GM13977 (cell line): ENCODE measurements at places on chromosomes 2 and 18.
A peak's percentile ranks its signal among the peaks of the same experiment; 100 is the strongest.

DNA sequence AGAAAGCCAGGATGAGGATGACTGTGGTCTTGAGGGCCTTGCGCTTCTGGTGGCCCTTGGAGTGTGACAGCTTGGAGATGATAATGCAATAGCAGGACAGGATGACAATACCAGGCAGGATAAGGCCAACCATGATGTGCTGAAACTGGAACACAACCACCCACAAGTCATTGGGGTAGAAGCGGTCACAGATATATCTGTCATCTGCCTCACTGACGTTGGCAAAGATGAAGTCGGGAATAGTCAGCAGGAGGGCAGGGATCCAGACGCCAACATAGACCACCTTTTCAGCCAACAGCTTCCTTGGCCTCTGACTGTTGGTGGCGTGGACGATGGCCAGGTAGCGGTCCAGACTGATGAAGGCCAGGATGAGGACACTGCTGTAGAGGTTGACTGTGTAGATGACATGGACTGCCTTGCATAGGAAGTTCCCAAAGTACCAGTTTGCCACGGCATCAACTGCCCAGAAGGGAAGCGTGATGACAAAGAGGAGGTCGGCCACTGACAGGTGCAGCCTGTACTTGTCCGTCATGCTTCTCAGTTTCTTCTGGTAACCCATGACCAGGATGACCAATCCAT is 2.7 kb downstream of the CXCR4 start:
- DNase-seq, result no peak

GRCh38 chr2:222232839-222233238 is 66.0 kb downstream of the PAX3 start:
- no peak for DNase-seq

DNA sequence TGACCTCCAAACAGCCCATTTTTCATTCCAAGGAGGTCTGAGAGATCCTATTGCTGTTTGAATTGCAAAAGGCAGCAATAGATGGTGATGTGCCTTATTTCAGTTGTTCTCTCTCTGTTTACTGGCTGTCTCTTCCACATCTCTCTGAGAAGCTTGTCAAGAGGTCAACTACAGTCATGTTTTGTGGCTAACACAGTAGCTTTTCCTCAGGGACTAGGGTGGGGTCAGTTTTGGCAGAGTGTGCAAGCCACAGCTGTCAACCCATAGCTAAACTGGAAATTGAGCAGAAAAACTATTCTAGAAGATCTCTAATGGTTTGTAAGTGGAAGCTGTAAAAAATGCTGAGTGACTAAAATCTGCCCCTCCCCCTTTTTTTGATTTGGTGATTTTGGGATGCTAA is 67.1 kb downstream of the DIS3L2 start:
- no peak for DNase-seq

- DNase-seq, result no peak
Measured at GRCh38 chr2:239441261-239442078, 40.6 kb upstream of the HDAC4 start.

DNA sequence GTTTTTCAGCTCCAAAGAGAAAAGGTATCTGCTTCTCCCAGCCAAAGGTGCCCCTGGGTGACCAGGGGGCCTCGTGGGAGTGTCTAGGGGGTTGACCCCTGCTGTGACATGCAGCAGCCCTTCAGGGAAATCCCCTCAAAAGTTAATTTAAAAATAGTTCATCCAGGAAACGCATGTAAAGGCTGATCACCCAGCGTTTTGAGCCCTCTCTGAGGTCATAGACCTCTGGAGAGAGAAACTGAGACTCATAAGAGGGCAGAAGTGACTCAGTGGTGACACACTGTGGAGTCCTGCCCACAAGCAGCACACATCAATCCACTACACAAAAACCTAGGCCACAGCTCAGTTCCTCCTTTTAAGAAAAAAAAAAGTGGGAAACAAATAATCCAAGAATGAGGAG is 11.9 kb downstream of the GAL3ST2 start:
- DNase-seq, result peak; percentile 50

DNA sequence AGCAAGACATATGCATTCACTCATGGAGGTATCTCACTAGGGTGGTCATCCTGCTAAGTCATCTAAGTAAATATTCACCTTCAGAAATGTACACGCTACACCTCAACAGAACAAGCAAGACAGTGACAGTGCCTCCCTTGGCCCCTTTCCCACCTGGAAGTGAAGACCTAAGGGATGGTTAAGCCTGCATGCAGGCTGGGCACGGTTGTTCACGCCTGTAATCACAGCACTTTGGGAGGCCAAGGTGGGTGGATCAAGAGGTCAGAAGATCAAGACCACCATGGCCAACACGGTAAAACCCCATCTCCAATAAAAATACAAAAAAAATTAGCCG is 4.4 kb downstream of the LIMS2 start:
- no peak for DNase-seq

- DNase-seq, result no peak
Measured at GRCh38 chr2:212154477-212154878, 384.1 kb downstream of the ERBB4 start.

- DNase-seq, result no peak
Measured at GRCh38 chr2:163132850-163133249, 294.3 kb upstream of the KCNH7 start.

DNA sequence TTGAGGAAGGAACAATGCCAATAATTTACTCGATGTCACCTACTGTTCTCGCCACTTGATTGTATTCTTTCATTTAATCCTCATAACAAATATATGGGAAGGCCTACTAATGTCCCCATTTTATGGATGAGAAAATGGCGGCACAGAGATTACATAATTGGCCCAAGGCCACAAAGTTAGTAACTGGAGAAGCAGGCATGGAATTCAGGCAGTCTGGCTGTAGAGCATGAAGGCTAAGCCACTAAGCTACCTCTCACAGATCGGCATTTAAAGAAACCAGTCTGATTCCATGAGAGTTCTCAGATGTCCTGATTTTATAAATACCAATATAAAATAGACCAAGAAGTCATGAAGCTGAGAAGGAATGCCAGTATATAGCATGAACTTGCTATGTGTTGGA is 121.8 kb upstream of the EPAS1 start:
- DNase-seq, result no peak

- DNase-seq, result no peak
Measured at GRCh38 chr2:96953611-96953978, 32.8 kb downstream of the FAM178B start.

GRCh38 chr2:182142062-182142461 is 156.4 kb downstream of the PPP1R1C start:
- no peak for DNase-seq

GRCh38 chr2:226020176-226020575 is 620.7 kb downstream of the NYAP2 start:
- DNase-seq, result no peak

DNA sequence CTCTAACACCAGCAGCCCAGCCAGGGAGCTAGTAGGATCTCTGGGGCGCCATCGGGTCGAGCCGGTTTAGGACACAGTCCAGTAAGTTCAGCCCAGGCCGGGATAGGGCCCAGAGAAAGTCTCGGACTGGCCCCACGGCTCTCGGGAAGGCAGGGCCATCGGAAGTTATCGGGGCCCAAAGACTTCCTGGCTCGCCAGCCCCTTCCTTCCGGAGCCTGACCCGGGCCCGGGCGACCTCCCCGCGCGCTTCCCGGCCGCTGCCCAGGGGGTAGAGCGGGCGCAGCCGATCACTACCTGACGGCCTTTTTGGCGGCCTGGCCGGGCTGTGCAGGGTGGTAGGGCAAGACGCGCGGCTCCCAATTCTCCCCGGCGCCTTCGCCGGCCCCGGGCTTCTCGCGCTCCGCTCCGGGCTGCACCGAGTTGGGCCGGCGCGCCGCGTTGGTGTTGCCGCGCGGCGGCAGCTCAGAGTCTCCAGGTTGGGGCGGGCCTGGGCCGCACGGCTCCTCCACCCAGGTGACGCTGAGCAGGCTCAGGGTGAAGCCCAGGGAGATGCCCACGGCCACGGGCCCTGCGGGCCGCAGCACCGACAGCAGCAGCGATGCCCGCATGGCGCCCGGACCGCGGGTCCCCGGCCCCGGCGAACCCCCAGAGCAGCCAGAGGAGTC is 546 bp downstream of the CHPF start:
- no peak for DNase-seq

DNA sequence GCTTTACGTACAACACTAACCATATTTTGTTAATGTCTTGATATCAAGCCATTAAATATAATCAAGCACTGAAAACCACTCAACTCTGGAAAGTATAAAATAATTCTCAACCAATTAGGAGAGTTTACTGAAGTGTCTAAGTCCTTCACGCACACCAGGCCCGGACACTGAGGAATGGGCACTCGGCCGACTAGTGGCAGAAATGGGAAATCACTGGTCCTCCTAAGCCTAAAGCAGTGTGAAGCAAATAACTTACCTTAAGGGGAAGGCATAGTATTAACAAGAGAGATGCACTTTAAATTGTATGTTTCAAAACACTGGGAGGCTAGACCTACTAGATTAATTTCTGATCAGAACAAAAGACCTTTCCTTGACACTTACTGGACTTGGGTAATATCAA is 45.7 kb downstream of the FAM210A start:
- DNase-seq, result no peak

DNA sequence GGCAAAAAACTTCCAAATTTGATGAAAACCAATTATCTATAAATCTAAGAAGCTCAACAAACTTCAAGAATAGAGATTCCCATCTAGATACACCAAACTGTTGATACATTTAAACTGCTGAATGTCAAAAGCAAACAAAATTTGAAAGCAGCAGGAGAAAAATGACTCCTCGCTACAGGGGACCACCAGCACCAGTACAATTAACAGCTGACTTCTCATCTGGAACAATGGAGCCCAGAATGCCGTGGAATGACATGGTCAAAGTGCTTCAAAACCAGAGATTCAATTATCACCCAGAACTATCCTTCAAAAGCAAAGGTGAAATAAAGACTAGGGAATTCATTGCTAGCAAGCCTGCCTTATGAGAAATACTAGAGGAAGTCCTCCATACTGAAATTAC is 11.6 kb downstream of the SRSF7 start:
- no peak for DNase-seq

DNA sequence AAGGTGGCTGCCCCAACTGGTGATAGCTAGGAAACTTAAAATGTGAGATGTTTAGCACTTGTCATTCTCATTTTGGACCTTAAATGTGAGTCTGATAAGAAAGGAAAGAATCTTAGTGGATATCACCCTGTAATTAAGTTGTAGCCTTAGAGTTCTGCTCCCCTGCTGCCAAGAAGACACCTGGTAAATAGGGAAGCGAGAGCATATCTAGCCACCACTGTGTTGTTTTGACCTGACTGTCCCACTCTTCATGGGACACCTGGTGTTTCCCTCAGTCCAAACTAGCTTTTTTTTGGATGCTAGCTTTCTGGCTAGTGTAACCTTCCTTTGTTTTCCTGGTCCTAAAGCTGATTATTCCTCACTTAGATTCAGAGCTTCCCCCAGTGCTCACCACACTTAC is 357.6 kb downstream of the RAD51AP2 start:
- DNase-seq, result no peak

- no peak for DNase-seq
Measured at GRCh38 chr2:67670747-67671183, 273.6 kb downstream of the ETAA1 start.

DNA sequence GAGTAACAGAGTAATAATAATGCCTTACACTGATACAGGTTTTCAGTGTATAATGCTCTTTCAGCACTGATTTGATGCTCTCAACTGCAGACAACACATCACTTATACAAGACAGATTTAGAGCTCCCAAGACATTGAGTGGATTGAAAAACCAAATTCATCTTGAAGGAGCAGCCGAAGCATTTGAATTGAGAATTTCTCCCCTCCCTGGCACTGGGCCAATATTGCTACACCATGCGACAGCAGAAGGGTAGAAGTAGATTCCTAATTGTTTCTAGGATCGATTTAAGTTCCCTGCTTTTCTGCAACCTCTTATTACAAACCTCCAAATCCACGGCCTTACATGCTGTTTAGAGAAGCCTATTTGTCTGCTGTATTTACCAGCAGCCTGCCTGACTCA is 15.5 kb downstream of the CENPA start:
- no peak for DNase-seq

DNA sequence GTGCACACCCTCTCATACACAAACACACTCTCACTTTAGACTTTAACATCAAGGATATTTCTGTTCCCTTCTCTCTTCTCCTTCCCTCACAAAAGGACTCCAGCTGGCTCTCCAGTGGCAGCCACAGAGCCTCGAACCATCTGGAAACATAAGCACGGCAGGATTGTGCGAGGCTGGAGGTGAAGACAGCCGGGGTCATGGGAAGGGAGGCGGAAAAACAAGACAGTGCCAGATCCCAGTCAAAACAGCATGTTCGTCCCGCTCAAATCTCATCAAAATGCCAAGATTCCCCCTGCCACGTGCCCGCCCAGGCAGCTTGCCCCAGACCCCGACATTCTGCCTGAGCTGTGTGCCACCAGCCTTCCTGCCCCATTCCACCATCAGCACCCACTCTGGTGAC is 180.3 kb downstream of the ZBTB7C start:
- no peak for DNase-seq

DNA sequence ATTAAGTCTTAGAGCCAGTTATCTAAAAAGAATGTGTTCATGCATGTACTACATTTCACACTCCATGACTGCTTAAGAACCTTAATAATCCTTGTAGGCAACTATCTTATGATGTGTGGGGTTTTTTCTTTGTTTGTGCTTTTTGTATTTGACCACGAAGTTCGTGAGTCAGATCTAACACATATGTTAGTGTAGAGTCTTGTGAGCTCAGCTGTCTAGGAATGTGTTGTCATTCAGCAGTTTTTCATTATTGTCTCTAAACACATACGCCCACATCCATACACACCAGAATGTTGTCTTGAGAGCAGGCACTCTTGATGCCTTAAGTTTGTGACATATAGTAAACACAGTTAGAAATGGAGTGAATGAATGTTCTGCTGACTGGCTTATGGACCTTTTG is 38.4 kb downstream of the CAB39 start:
- DNase-seq, result peak; percentile 37

GRCh38 chr18:58490238-58490637 is 138.7 kb downstream of the ALPK2 start:
- DNase-seq, result no peak

DNA sequence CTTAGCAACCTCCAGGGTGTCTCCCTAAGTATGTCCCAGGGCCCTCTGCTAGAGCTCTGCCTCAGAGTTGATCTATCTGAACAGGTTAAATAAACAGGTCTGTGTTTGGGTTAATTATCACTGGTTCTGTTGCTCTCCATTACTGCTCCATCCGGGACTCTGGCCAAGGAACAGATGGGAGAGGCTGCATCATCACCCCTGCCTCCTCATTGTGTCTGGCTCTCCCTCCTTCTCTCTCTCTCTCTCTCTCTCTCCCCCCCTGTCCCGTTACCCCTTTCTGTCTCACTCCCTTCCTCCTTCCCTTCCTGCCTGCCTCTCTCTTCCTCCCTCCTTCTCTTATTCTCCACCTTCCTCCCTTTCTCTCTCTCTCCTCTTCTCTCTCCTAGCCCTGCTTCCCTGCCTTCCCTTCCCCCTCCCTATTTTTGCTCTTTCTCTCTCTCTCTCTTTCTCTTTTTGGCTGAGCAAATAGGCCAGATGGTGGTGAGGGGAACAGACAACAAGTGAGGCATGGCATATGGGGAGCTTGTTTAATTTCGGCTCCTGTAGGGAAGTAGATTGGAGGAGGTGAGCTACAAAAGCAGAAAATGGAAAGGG is 62.1 kb downstream of the SETBP1 start:
- no peak for DNase-seq

GRCh38 chr2:138565230-138565598 is 63.6 kb downstream of the SPOPL start:
- DNase-seq, result no peak

GRCh38 chr2:60861736-60862135 is 19.6 kb upstream of the REL start:
- no peak for DNase-seq

GRCh38 chr2:96870626-96871255 is 861 bp upstream of the SEMA4C start:
- DNase-seq, result no peak
